Pancreas (tissue), 10 donors: ENCODE measurements at places on chromosomes 5 and 9.

GRCh38 chr9:18689921-18690320 is 216.0 kb downstream of the ADAMTSL1 start:
- no peak for DNase-seq

DNA sequence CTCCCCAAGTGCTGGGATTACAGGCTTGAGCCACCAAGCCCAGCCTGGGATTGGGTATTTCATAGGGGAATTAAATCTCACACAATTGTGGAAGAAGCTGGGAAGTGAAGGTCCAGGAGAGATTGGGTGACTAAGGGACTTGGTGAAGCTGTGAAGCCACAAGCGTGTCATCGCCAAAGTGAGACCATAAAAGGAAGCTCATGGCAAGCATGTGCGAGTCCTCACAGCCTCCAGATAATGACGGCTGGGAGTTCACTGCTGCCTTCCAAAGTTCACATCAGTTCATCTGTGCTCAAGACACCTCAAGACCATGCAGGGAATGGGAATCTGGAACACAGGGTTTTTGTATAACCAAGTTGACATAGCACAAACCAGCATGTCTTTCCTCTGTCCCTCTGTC is 210.6 kb downstream of the MARCHF11 start:
- no peak for DNase-seq

DNA sequence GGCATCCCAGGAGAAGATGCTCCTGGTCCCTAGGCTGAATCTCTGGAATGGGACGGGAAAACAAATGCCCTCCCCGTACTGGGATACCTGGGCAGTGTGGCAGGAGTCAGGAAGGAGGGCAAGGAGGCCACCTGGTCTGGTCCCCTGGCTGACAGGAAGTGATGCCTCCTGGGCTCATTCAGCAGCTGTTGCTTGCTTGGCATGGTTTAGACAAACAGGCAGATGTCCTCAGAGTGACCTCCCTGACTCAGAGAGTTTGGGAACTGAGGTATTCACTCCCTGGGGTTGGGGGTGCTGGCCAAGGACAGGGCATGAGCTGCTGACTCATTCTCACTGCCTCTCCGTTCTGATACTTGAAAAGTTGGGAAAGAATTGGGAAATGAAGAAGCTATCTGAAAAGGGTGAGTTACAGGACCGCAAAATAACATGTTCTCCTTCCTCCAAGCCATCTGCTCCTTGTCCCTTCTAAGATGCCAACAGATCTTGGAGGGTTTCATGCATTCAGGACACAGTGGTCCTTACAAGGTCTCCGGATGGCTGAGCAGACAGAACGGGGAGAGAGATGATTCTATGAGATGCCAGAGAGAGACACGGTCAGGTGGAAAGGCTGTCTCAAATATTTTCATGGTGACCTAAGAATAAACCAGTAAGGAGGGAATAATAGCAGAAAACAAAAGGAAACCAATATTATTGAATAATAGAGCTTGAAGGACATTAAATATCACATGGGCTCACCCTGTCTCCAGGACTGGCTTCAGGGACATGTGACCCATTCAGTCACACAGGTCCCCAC is 534.5 kb downstream of the BNC2 start:
- no peak for DNase-seq

DNA sequence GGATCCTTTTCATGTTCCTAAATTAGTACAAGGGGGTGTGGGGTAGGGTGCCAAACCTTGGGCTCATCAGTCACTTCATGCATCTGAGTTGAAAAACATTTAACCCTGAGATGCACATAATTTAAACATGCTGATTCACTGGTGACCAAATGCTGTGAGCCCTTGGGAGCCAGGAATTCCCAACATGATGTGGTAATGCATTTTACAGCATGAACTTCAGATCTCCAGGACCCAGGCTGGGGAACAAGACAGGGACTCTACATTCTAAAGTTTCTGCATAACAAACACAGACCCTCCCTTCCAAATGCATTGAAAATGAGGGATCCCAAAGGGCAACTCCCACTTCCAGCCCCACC is 322.2 kb downstream of the NDUFS4 start:
- no peak for DNase-seq

DNA sequence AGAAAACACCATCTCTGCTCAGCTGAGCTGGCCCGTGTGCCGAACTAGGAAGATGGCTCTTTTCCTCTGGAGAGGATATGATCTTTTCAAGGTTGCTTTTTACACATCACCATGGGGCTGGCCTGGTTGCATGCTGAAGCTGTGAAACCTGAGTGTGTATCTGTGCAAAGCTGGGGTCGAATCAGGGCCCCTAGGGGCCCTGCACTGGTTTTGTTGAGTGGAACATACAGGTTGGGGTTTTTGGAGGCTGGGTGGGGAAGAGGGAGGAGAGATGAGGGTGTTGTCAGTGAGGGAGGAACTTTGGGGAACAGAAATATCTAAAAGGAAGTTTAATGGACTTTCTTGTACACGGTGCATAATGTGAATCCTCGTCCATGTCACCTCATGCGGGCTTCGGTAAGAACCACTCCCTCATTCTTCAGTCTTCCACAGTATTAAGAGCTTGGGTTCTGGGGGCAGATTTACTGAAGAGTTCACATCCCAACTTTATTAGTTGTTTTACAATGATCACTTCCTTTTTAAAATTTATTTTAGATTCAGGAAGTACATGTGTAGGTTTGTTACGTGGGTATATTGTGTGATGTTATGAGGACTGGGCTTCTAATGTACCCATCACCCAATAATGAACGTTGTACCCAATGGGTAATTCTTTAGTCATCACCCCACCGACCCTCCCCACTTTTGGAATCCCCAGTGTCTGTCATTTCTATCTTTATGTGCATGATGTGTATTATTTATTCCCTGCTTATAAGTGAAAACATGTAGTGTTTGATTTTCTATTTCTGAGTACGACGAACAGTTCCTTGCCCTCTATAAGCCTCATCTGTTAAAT is 238.2 kb downstream of the NR3C1 start:
- no peak for DNase-seq

DNA sequence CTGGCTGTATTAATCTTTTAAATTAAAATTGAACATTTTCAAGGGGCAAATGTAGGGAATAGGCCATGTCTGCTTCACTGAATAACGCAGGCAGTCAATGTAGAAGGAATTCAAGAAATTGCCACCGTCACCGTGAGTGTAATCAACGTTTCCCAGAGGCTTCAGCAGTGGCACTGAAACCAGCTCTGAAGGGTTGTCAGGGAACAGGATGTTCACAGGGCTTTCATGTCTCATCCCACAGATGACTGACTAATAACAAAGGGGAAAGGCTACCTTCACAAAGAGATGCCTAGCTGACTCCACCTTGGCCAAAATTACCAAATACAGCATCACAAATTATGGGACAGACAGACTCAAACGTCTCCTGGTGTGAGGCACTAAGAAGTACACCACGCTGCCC is 70.4 kb upstream of the SIMC1 start:
- no peak for DNase-seq

DNA sequence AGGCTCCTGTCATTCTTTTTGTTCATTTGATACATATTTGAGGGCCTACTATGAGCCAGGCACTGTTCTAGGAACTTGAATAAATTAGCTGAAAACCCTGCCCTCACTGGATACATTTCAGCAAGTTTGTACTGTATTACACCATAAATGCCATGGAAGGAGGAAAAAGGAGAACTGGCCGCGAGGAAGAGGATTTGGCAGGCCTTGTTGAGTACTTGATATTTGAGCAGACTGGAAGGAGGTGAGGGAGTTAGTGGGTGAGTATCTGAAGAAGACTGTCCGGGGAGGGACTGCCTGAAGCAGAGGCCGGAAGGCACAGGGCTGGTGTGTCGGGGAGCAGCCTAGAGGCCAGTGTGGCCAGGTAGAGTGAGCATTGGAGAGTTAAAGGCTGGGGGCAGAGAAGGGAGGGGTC is 4.5 kb downstream of the SNX30 start:
- no peak for DNase-seq
